ENCODE measurements at places on chromosomes 7 and 10.

GRCh38 chr7:107063245-107064120, 19.0 kb downstream of the PRKAR2B start:
- DNase-seq, result no peak

GRCh38 chr7:23893942-23894891, 184.2 kb downstream of the STK31 start:
- DNase-seq, result no peak

- no peak for DNase-seq
Measured at GRCh38 chr10:8278099-8278498, 223.6 kb downstream of the GATA3 start.

DNA sequence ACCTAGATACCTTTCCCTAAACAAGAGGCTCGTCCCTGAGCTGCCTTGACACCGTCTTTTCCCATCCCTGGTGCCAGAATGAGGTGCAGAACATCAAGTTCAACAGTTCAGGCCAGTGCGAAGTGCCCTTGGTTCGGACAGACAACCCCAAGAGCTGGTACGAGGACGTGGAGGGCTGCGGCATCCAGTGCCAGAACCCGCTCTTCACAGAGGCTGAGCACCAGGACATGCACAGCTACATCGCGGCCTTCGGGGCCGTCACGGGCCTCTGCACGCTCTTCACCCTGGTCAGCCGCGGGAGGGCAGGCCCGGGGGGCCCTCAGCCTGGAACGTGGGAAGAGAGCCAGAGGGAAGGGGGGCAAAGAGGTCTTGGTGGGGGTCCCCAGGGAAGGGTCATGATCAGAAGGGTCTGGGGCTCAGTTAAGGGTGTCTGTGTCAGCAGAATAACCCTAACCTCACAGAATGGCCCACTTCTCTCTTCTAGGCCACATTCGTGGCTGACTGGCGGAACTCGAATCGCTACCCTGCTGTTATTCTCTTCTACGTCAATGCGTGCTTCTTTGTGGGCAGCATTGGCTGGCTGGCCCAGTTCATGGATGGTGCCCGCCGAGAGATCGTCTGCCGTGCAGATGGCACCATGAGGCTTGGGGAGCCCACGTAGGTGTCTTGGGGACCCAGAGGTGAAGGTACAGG, 16.8 kb downstream of the SMO start:
- DNase-seq, result no peak

GRCh38 chr10:119849031-119849789, 23.4 kb downstream of the MCMBP start:
- no peak for DNase-seq

DNA sequence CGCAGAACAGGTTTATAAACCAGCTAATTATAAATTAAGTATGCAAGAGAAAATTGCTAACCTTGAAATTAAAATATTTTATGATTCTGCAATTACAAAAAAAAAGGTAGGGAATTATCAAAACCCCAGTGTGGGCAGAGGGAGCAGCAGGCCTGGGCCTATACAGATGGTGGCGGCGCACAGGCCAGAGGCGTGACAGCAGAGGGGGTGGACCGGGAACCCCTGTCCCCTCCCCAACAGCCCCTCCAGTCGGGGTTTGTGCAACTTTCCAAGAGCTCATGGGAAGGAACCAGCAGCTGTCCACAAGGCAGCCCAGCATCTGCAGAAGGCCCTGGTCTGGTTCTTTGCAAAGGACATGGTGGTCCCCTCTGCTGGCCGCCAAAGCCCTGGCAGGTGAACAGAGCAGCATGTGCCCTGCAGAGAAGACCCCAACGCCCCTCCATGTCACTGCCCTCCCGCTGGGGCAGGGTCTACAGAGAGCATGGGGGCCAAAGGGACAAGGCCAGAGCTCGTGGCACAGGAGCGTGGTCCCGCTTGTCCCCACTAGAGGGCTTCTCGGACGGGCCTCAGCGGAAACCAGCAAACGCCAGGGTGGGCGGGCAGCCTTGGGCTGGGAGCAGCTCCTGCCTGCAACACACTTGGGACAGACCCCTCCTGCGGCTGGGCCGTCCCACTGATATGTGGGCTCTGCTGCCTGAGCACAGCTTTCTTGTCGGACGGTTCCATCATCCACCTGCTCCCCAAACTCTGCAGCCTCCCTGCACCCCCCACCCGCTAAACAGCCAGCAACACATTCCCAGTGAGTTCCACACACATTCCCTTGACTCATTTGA, 75.1 kb downstream of the EBF3 start:
- peak; percentile 8 for DNase-seq

GRCh38 chr7:72405418-72405817, 6.7 kb downstream of the CALN1 start:
- no peak for DNase-seq

GRCh38 chr10:28530751-28531150, 2.2 kb upstream of the WAC start:
- DNase-seq, result no peak

DNA sequence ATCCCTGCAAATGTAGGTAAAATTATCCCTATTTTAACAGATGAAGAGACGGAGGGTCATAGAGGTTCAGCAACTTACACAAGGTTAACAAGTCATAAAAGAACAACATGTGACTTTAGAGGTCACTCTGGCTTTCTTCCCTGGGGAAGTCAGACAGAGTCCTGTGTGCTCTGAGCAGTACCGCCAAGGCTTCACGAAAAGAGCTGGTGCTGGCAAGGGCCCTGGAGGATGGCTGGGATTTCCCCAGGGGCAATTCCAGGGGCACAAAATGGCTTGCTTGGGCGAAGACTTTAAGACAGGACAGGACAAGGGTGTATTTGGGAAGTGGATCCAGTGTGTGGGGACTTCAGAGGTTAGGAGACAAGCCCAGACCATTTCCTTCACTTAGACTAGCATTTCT, 144.1 kb downstream of the PIP4K2A start:
- no peak for DNase-seq

- no peak for DNase-seq
Measured at GRCh38 chr7:106737202-106737562, 76.2 kb upstream of the CCDC71L start.

DNA sequence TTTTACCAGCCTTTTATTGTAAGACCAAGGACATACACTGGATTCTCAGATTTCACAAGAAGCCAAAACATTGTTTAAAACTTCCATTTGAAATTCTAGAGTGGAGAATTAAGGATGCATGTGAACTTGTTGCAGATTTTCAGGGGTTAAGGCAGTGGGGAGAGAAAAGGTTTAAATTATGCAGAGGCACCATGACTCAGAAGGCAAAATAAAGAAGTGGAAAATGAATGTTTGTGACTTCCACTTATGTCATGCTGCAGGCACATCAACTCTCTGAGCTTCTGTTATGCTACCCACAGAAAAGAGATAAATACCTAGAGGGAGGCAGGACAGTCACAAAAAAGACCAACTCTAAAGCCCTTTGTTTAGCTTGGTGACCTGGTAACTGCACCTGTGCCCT, 84.4 kb upstream of the BET1 start:
- no peak for DNase-seq

DNA sequence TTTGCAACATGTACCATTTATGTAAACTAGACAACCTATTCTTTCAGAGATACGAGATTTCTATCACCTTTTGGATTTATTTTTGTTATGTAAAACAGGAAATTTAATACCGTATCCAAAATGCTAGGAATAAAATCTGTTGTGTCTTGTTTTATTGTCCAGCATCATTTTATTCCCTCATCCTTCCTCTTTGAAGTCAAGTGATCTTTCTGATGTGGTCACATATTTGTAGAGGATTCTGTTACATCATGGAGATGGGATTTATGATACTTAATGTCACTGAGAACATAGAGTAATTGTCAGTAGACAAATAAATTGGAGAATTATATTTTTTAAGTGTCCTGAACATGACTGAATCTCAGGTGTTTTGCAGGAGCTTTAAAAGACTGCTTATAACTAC, 64.7 kb downstream of the ZNF277 start:
- DNase-seq, result no peak

DNA sequence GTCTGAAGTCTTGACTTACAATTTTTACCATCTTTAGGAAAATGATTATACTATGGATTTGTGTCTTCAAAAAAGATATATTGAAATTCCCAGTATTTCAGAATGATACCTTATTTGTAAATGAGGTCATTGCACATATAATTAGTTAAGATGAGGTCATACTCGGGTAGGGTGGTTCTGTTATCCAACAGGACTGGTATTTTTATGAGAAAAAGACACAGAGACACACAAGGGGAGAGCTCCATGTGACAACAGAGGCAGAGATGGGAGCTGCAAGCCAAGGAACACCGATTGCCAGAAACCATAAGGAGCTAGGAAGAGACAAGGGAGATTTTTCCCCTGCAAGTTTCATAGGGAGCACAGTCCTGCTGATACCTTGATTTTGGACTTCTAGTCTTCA, 356.9 kb downstream of the ARL4A start:
- no peak for DNase-seq

- DNase-seq, result no peak
Measured at GRCh38 chr7:154794147-154794780, 208.7 kb downstream of the PAXIP1 start.

- DNase-seq, result no peak
Measured at GRCh38 chr7:93851536-93851935, 39.0 kb downstream of the TFPI2 start.

GRCh38 chr10:47166405-47166777, 133.6 kb upstream of the GDF10 start:
- DNase-seq, result no peak

DNA sequence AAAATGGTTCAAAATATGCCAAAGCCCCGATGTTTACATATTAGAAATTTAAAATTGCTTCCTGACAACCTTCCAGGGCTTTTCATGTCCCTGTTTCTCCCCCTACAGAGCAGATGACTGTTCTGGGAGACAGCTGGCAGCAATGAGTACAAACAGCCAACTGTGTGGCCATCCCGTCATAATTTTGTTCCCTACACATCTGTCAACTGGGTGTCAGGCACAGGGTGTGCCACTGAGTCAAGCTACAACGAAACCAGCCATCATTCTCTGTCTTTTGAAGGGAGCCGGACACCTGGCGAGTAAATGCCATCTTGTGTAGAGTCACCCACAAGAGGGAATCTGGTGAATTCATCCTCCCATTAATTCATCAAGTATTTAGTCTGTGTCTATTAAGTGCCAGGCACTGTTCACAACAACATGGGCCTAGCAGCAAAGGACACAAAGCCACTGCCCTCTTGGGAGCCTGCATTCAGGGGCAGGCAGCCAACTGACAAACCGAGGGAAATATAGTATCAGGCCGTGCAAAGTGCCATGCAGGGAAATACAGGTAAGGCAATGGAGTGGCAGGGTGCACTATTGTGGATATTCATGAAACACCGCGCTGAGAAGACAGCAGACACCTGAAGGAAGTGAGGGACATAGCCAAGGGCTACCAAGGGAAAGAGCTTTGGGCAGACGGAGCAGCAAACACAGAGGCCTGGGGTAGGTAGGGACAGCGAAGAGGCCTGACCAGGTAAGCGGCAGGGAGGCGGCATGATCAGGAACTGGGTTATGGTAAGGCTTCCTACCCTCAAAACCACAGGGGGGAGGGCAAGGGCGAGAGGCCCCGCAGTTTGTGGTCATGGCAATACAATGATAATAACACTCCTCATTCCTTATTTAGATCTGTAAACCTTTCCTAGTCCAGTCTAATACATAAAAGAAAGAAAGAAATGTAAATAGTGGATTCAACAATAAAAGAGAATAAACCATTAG, 213.6 kb downstream of the FAM107B start:
- DNase-seq, result no peak

- DNase-seq, result no peak
Measured at GRCh38 chr7:65325793-65326432, 47.7 kb upstream of the ZNF92 start.

- no peak for DNase-seq
Measured at GRCh38 chr10:130459851-130460490, 323.8 kb downstream of the GLRX3 start.

- DNase-seq, result no peak
Measured at GRCh38 chr7:3981281-3981680, 680.2 kb downstream of the SDK1 start.

- DNase-seq, result no peak
Measured at GRCh38 chr7:120984406-120984805, 4.1 kb upstream of the CPED1 start.

DNA sequence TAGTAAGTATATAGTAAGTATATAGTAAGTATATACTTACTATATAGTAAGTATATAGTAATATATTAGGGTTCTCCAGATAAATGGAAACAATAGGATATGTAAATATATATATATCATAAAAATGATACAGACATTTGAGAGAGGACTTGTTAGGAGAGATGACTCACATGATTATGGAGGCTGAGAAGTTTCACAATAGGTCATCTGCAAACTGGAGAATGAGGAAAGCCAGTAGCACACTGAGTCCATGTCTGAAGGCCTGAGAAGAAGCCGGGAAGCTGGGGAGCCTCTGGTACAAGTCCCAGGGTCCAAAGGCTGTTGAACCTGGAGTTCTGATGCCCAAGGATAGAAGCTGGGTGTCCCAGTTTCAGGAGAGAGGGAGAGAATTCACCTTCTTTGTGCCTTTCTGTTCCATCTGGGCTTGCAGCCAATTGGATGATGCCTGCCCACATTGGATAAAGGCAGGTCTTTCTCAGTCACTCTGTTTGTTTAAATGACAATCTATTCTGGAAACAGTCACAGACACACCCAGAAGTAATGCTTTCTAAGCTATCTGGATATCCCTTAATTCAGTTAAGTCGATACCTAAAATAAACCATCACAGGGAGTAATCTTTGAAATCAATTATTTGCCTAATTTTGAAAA, 205.5 kb upstream of the CDC14C start:
- DNase-seq, result no peak

DNA sequence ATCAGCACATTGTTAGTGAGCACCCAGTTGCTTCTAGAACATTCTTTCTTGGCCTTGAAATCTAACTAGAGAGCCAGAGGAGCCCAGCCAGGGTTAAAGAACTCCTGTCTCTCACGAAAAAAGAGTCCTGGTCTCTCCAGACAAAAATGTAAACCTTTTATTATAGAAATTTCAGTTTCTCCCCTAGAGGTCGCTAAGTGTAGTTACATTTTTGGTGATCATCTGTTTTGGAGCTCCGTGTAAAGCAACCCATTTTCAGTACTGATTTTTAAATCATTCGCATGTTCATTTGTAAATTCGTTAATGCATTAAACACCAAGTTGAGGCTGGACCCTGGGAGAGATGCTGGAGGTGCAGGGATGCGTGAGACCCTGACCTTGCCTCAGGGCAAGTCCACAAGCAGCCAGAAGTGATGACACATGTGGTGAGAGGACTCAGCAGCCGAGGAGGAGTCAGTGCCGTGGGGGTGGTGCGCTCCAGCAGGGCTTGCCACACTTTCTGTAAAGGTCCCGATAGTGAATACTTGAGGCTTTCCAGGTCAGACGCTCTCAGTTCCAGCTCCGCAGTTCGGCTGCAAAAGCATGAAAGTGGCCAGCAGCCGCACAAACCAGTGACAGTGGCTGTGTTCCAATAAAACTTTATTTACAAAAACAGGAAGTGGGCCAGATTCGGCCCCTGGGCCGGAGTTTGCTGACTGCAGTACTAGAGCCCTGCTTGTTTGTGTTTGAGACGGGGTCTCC, 578.6 kb upstream of the FOXK1 start:
- DNase-seq, result no peak

GRCh38 chr7:55274156-55274555, 91.0 kb upstream of the LANCL2 start:
- no peak for DNase-seq

GRCh38 chr10:33521062-33521461, 186.6 kb upstream of the NRP1 start:
- DNase-seq, result no peak

Measured in stimulated activated naive CD4-positive, alpha-beta T cell (primary cell).